MCF 10A (cell line): ENCODE measurements at places on chromosomes 2 and 18.

GRCh38 chr2:128511731-128512378 lies 193.2 kb upstream of the HS6ST1 start:
- DNase-seq: no peak

DNA sequence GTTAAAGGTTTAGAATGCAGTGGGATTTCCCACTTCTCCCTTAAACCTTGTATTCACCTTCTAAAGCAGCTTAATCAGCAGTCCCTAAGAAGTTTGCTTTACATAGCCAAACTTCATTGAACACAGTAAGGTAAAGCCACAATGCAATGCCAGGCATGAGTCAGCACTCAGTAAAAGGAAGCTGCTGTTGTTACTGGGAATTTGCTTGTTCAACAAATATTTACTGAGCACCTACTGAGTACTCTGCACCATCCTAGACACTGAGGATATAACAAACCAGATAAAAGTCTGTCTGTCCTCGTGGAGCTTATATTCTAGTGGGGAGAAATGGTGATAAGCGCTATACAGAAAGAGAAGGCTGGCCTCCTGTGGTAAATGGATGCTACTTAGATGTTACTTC lies 162.7 kb downstream of the PKP4 start:
- DNase-seq: peak; percentile 62

DNA sequence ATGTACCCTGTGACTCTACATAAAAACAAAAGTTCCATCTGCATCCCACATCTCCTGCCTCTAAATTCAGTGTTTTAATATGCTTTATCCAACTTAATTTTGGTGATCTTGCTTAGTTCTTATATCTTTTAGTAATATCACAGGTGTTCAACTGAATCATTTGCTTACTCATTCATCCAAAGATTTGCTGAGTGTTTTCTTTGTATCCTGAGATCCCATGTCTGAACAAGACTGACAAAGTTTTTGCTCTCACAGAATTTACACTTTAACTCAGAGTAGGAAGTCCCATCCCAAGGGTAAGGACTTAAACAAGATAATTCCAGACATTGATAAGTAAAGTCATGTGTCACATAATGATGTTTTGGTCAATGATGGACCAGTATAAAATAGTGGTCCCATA lies 87.0 kb downstream of the FSIP2 start:
- DNase-seq: no peak

DNA sequence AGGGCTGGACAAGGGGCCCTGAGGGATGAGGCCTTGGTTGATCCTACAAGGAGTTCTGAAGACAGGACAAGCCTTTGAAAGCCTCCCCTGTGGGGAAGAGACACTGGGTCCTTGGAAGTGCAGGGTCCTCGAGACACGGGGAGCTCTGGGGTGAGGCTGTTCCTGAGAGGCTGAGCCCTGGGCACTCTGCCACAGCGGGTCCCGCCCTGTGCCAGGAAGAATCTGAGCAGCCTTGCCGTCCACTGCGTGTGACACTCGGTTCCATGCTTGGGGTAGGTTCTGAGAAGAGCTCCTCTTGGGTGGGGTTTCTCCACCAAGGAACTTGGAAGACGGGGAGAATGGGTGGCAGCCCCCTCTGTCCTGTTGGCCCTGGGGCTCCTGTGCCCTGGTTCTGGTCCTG lies 13.9 kb downstream of the SNTG2 start:
- DNase-seq: no peak

GRCh38 chr18:55706898-55707297 lies 118.9 kb upstream of the TCF4 start:
- DNase-seq: no peak

- DNase-seq: peak; percentile 27
Measured at GRCh38 chr2:238339814-238340213, 19.5 kb downstream of the TRAF3IP1 start.

- no peak for DNase-seq
Measured at GRCh38 chr2:105882341-105882740, 137.6 kb downstream of the NCK2 start.

- DNase-seq: peak; percentile 78
Measured at GRCh38 chr2:120253021-120253882, 600 bp downstream of the RALB start.

DNA sequence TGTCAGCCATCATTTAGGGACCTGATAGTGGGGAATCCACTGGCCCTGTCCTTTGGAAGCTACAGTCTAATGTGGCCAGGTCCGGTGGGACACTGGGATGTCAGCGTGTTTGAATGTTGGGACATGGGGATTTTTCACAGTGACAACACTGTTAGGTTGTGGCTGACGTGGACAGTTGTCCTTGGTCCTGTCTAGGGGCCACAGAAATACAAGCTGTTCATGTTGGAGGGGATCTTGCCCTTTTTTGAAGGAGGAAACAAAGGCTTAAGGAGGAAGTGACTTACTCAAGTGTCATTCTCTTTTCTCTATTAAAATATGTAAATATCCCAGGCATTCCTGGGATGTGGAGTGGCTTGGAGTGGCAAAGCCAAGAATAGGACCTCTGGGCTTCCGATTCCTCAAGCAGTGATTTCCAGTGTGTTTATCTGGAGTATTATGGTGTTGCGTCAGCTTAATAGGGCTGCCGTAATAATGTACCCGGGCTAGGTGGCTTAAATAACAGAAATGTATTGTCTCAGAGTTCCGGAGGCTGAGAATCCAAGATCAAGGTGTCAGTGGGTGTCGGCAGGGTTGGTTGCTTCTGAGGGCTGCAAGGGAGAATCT lies 8.5 kb downstream of the ACOXL start:
- DNase-seq: no peak

GRCh38 chr2:114717049-114717448 lies 274.6 kb downstream of the DPP10 start:
- no peak for DNase-seq

GRCh38 chr2:173462892-173463840 lies 108.5 kb downstream of the CDCA7 start:
- no peak for DNase-seq

- no peak for DNase-seq
Measured at GRCh38 chr2:40827392-40827791, 375.5 kb upstream of the SLC8A1 start.

- DNase-seq: peak; percentile 59
Measured at GRCh38 chr18:48777026-48777743, 173.6 kb downstream of the SMAD7 start.

DNA sequence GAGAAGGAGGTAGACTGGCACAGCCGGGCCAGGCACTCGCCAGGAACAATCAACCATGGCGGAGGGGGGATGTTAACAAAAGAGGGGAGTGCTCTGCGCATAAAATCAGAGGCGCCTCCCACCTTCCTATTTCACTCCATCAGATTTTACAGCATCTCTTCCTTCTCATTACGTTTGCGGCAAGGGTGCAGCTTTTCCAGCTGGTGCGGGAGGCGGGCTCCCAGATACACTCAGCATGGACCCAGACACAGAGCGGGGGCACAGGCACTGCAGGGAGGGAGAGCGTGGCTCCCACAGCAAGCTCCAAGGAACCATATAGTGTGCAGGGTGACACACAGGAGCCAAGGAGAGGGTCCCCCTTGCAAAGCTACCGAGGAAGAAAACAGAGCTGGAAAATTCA lies 176.3 kb downstream of the EIPR1 start:
- no peak for DNase-seq

DNA sequence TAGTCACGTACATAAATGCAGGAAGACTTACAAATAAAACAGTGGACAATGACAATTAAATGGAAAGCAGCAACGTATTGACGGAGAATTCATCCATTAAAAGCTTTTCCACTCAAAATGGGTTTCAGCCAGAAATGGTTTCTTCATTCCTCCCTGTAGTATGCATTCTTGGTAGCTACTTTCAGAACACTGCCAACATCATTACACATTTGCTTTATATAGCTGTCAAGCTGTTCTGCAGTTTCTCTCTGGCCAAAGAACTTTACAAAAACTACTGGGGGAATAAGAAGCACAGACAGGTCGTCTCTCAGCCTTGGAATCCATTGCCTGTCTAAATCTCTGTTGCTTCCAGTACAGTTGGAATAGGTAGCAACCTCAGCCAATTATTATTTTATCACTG lies 84.1 kb upstream of the NCKAP5 start:
- DNase-seq: no peak

- DNase-seq: no peak
Measured at GRCh38 chr2:58917596-58917995, 676.5 kb upstream of the FANCL start.

- peak; percentile 65 for DNase-seq
Measured at GRCh38 chr18:65938592-65939372, 188.0 kb downstream of the CDH7 start.

- no peak for DNase-seq
Measured at GRCh38 chr2:44967056-44967455, 25.6 kb downstream of the SIX3 start.

DNA sequence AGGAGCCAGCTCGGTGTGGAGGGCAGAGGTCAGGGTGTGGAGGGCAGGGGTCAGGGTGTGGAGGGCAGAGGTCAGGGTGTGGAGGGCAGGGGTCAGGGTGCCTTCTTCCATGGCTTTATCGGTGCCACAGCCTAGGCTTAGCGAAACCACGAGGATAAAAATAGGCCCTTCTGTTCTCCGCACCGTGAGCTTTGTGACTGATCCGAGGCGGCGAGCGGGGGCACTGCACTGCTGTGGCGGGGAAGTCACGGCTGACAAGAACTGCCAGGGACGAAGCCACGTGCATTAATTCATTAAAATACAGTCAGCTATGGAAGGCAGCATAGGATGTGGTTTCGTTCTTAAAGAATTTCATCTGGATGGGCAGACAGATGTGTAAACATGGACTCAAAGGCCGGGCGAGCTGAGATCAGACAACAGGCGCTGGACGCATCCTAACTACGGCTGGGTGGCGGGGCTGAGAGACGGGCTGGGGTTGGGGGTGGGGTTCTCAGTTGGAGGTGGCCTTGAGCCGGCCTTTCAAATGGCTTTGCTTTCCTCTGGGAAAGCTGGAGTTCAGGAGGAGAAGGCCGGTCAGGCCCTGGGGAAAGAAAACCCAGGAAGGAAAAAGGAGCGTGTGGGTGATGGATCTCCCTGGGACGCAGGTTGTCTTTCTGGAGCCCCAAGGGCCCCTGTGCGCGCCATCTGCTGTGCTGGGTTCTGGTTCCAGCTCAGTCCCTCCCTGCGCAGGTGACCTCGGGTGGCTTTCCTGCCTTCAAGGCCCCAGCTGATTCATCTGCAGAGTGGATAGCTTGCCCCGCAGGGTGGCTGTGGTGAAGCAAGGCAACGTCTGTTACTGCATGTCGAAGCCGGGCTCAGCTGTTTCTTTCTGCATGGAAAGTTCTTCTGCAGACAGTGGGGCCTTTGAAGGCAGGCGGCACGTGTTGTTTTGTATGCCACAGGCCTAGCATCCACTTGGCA lies 958 bp upstream of the ALLC start:
- DNase-seq: no peak
